ENCODE measurements at places on chromosomes 13 and 19.

DNA sequence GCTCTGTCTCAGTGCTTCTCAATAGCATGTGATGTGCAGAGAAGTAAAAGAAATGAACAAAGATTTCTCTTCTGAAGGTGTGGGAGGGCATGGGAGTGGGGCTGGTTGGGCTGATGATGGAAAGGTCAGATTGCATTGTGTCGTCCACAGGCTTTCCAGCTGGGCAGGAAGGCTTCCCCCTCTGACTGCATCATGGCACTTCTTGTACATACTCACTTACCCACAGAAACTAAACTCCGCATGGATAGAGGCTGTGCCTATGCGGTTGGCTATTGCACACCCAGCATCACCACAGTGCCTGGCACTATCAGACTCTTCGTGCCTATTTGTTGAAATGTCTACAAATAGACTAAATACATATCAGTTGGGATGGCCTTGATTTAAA is 24.4 kb upstream of the TNFSF11 start:
- DNase-seq: no peak

- no peak for DNase-seq
These were observed 17.2 kb upstream of the JUND start for GRCh38 chr19:18298601-18299000.

DNA sequence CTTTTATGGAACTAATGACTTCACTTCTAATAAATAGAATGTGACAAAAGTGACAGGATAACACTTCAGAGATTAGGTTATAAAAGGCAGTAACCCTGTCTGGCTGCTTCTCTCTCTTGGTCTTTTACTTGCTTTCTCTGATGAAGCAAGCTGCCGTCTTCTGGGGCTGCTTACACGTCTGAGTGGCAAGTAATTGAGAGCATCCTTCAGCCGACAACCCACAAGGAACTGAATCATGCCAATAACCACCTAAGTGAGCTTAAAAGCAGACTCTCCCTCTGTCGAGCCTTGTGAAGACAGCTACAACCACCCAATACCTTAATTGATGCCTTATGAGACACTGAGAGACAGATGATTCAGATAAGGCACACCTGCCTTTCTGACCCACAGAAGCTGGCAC is 1091.2 kb downstream of the SLITRK1 start:
- no peak for DNase-seq

DNA sequence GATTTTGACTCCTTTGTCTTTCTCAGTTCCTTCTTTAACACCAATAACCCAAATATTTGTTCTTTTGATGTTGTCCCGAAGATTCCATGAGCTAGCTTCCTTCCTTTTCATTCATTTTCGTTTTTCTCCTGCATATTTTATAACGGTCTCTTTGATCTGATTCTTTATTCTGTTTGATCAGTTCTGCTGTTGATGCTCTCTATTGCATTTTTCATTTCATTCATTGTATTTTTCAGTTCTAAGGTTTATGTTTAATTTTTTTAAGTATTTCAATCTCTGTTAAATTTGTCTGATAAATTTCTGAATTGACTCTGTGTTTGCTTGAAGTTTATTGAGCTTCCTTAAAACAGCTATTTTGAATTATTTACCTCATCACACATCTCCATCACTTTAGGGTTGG is 68.4 kb upstream of the LRCH1 start:
- no peak for DNase-seq

DNA sequence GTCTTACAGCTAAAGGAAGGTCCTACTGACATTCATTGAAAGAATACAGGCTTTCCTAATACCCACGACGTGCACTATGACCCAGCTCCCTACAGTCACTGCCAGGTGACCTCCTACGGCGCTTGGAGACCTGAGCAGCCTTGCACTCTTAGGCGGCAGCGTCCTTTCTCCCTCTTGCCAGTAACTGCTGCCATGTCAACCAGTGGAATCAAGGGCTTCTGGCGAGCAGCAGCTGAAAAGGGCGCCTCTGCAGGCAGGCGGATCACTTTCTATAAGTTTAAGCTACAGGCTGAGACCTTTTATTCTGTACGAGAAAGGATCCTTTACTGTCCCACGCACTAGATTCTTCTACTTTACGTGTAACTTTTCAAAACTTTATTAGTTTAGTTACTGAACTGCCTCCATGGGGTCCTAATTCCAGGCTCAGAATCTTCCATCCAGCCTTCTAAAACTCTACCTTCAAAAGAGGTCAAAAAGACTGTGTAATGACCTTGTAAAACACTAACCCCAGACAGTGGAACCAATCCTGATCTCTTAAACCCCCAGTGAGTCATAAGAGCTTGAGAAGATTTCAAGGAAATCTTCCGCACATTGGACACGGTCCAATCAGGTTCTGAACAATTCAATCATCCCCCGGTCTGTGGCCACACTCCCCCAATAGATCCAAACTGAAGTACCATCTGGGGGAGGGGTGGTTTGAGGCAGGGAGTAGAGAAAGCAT is 1.9 kb downstream of the KCTD12 start:
- peak; percentile 32 for DNase-seq

DNA sequence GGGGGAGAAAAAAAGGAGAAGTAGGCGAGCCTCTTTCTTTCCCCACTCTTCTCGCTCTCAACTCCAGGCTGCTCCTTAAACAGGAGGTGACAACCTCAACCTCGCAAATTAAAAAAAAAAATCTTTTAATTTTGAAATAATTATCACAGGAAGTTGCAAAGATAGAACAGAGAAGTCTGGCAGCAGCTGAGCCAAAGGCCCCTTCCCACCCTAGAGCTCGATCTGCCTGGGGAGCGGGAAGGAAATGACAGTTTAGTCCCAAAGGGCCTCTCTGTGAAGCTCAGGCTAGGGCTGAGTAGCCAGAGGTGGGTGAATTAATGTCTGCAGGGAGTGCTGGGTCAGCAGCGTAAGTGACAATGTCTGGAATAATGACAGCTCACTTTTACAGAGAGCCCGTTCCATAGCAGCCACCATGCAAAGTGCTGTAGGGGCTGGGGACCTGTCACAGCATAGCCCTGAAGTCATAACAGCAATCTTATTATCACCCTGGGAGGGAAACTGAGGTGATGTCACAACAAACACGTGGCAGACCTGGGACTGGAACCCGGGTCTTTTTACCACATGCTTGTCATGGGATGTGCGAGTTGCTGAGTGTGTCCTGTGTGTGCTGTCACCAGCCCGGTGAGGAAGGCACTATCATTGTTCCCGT is 8.8 kb upstream of the CD22 start:
- DNase-seq: no peak

DNA sequence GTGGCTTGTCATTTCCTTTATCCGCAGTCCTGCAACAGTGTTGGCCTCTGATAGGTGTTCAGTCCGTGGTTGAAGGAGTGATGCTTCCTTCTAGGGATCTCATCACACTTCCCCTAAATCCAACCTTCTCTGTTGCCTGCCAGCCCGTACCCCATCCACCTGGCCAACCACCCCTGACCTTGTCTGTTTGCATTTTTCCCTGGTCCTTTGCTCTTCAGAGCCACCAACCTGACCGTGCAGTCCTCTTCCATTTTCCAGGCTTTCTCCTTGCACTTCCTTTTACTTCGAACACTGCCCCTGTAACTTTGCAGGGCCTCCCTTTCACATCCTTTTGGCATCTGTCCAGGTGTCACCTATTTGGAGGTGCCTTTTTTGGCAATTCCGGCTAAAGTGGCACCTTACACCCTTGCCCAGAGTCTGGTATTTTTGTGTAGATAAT is 696 bp downstream of the ZNF460 start:
- DNase-seq: no peak

DNA sequence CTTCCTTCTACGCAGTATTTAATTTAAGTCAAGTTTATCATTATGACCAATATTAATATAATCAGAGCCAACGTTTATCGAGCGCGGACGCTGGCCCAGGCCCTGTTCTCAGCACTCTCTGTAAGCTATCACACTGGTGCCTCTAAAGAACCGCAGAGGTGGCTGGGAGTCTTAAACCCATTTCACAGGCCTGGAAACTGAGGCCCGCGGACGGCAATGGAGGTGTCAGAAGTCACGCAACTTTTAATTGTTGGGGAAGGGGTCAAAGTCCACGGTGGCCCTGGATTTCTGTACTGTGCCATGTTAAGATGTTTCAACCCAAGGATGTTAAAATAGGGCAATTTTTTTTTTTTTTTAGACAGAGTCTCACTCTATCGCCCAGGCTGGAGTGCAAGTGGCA is 8.8 kb downstream of the PTPRS start:
- no peak for DNase-seq
